Activated CD8-positive, alpha-beta memory T cell treated with anti-CD3 and anti-CD28 coated beads for 48 hours (primary cell): ENCODE measurements at places on chromosomes 6 and 20.

DNA sequence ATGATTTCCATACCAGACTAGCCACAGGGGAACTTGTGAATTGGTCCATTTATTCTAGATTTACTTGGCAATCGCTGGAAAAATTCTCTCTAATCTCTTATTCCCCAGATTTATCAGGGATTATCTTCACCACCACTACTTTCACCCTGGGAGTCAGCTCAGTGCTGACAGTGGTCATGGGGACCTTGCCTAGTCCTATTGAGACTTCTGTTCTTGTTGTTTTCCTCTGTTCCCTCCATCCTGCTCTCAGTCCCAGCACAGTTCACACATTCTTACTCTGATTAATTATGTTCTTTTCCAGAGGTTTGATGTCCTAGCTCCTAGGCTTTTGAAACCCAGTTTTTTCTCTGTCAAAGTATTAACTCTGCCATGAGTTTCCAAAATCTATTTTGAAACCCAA lies 94.0 kb upstream of the TINAG start:
- no peak for DNase-seq

- no peak for DNase-seq
Observed at GRCh38 chr6:156976216-156977127, 199.3 kb downstream of the ARID1B start.

- DNase-seq: no peak
Observed at GRCh38 chr20:19071446-19071725, 141.1 kb upstream of the SLC24A3 start.

GRCh38 chr6:120303527-120303926 lies 954.0 kb upstream of the MAN1A1 start:
- no peak for DNase-seq

GRCh38 chr6:122376246-122376645 lies 23.2 kb upstream of the HSF2 start:
- DNase-seq: no peak

GRCh38 chr6:6942831-6943230 lies 164.9 kb upstream of the RREB1 start:
- DNase-seq: no peak

- no peak for DNase-seq
Observed at GRCh38 chr6:127389706-127390105, 46.3 kb upstream of the ECHDC1 start.
